Stimulated activated CD8-positive, alpha-beta memory T cell treated with anti-CD3 and anti-CD28 coated beads, Interleukin-2, amount 100 ng/mL, for 48 hours (primary cell): ENCODE measurements at places on chromosomes 2 and 18.

DNA sequence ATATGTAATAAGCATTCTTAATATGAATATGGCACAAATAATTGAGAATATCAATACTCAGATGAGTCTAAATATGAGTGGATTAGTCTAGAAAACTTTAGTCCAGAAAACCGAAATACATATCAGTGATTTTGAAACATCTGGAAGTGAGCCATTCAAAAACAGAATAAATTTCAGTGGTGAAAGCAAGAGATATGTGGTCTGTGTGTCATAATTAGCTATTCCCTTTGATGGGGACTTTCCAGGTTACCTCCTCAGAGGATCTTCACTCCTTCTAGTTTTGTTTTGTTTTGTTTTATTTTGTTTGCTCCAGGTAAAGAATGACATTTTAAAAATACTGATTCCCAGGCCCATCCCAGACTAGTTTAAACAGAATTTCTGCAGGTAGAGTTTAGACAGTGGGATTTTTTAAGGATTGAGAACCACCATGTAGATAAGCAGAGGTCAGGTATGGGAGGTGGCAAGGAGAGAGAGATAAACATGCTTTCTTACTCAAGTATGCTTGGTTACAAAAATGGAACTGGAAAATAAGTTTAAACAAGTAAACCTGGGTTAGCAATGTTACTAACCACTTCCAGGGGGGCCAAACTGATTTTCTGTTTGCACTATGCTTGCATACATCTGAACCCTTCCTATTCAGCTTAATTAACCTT lies 70.7 kb downstream of the NABP1 start:
- no peak for DNase-seq

GRCh38 chr18:79950515-79951341 lies 725 bp downstream of the SLC66A2 start:
- no peak for DNase-seq

- DNase-seq = no peak
Measured at GRCh38 chr2:168416555-168416954, 39.5 kb upstream of the CERS6 start.

GRCh38 chr2:1318366-1319009 lies 94.8 kb upstream of the TPO start:
- no peak for DNase-seq

DNA sequence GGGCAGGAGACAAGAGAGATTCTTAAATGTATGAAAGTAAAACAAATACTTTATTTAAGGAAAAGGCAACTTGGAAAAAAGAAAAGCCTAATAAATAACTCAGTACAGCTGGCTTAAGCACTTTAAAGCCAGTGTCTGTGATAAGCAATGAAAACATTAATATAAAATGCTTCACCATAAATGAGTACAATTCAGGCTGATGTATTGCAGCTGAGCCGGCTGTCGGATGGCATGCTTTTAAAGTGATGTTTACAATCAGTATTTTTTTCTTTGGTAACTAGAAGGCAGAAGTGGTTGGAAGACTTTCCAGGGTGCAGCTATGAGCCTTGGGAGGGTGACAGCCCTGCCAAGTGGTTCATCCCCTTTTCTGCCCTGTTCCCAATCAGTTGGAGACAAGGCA lies 58.7 kb upstream of the CELF4 start:
- no peak for DNase-seq

- no peak for DNase-seq
Measured at GRCh38 chr2:60512641-60513040, 40.8 kb downstream of the BCL11A start.

- DNase-seq = no peak
Measured at GRCh38 chr2:16691261-16691660, 25.6 kb upstream of the CYRIA start.

- no peak for DNase-seq
Measured at GRCh38 chr2:205758051-205758450, 75.8 kb downstream of the NRP2 start.

GRCh38 chr18:21315741-21316197 lies 73.7 kb downstream of the GREB1L start:
- no peak for DNase-seq

- DNase-seq = no peak
Measured at GRCh38 chr18:26703170-26703930, 155.0 kb upstream of the KCTD1 start.

DNA sequence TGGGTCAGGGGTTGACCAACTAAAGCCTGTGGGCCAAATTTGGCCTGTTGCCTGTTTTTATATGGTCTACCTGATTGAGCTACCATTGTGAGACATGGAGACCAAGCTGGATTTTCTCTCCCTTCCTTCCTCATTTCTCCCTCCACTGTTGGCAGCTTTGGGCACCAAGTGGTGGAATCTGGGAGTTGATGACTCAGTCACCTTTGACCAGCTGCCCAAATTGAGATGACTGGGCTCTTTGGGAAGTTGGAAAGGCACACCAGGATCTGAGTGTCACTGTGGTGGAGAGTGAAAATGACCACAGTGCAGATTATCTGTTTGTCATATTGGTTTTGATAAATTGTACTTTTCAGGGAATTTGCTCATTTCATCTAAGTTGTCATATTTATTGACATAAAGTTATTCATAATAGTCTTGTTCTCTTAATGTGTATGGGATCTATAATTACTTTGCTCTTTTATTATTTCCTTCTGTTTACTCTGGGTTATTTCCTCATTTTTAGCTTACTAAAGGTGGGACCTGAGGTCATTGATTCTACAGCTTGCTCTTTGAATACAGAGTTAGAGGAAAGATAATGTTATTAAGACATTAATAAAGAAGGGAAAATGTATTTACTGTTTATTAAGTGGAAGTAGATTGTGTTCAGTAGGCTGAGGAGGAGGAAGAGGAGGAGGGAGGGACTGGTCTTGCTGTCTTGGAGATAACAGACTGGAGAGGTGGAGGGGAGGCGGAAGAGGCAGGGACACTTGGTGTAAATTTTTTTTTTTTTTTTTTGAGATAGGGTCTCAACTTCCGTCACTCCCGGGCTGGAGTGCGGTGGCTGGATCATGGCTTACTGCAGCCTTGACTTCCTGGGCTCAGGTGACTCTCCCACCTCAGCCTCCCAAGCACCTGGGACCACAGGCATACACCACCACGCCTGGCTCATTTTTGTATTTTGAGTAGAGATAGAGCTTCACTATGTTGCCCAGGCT lies 31.8 kb downstream of the AGFG1 start:
- no peak for DNase-seq

DNA sequence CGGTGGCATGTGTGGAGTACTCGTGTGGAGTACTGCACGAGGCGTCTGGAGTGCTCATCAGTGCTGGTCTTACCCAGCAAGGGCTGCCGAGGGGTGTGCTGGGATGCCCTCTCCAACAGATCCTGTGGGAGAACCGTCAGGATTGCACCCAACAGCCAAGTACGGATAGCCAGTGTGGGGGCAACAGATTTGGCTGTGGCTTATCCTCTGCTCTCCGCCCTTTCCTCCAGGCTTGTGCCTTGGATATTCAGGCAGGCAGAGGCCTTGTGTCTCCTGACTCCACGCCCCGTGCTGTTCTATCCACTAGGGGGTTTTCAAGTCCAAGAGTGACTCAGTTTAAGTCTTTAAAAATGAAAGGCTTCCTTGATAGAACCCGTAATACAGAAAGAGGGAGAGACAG lies 321.0 kb upstream of the HS6ST1 start:
- no peak for DNase-seq

DNA sequence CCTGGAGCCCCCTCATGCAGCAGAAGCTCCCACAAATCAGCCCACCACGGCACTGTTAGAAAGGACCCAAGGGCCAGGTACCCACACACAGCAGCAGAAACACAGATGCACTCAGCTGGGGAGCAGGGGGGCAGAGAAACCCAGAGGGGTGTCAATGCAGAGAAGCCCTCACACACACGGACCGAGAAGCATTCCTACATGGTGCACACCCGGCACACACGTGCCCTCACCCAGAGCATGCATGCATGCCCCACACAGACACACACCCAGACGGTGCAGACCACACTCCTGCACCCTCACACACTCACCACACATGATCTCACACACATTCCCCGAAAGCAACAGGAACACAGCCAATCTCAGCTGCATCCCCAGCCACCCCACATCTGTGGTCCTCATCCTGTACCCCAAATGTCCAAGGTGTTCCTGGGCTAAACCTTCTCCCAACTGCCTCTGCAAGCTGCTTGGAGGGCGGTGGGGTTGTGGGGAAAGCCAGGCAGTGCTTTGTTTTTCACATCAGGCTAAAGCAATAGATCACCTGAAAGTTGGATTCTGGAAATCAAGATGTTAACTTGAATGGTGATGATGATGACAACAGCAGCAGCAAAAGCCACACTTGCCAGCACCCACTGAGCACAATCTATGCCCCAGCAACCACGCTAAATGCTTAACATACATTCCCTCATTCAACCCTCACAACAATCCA lies 102.3 kb downstream of the ZFP36L2 start:
- no peak for DNase-seq

GRCh38 chr18:70195852-70196434 lies 9.5 kb downstream of the RTTN start:
- no peak for DNase-seq

- DNase-seq = no peak
Measured at GRCh38 chr2:21710496-21710895, 586.7 kb downstream of the TDRD15 start.

GRCh38 chr2:235049069-235049468 lies 97.3 kb downstream of the SH3BP4 start:
- DNase-seq = no peak

- DNase-seq = no peak
Measured at GRCh38 chr18:4789506-4789905, 334.4 kb upstream of the DLGAP1 start.

DNA sequence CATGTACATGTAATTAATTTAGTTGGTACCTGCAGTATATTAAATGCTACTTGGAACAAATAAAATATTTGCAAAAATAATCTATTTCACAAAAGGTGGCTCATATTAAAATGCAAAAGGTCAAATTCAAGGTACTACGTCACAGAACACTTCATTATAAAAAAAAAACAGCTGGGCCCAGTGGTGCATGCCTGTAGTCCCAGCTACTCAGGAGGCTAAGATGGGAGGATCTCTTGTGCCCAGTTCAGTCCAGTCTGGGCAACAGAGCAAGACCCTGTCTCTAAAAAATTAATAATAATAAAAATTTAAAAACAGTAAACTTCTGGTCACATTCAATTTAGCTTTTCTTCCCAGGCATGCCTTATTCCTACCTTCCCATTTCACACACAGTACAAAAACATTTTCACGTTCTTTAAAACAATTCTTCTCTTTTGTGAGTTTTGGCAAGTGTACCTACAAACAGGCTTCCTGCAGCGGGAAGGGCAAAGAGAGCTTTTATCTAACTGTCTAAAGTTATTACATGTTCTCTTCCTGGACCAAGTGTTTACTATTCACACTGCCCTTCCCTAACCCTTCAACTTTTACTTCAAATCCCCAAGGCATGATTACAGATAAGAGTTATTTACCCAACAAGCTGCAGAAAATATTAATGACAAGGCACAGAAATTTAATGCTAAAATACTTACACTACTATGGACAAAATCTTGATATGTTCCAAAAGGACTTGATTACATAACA lies 10.7 kb downstream of the BAZ2B start:
- DNase-seq = no peak

DNA sequence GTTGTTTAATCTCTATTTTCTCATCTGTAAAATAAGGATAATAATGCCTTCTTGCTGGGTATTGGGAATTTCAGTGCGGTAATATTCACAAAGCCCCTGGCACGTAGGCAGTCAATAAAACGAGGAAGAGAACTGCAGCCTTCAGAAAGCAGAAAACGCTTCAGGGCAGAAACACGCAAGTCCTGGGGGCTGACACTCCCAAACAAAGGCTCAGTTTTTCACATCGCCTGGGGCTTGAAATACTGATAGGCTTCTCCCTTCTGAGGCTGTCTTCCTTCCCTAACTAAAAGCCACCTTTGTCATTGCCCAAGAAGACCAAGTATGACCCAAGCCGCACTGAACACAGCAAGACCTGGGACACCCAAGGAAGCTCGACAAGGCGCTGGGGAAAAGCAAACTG lies 32.4 kb downstream of the TMEM177 start:
- DNase-seq = no peak

DNA sequence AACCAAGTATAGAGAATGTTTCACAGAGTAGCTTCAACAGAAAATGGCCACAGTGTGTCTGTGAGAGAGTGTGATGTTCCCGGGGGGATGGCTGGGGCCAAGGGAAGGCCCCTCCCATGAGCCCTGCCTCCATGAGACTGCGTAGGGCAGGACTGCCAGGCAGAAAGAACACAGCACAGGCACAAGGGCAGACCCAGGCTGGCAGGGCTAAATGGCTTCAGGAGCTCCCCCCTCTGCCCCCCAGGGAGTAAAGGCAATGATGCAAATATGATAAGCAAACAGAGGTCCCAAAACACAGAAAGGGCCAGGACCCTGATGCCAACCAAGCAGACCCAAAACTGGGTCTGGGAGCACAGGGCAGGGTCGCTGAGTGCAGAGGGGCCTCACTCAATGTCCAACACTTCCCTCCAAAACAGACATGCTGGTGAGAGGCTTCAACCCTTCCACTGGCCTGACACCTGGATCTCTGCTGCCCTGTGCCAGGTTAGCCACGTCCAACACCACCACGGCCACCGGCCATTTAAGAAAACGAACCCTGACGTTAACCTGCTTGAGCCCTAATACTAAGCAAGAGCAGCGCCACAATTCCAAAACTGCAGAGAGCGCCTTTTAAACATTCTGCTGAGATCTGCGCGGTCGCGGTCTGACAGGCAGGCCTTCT lies 90.3 kb downstream of the HDAC4 start:
- no peak for DNase-seq

DNA sequence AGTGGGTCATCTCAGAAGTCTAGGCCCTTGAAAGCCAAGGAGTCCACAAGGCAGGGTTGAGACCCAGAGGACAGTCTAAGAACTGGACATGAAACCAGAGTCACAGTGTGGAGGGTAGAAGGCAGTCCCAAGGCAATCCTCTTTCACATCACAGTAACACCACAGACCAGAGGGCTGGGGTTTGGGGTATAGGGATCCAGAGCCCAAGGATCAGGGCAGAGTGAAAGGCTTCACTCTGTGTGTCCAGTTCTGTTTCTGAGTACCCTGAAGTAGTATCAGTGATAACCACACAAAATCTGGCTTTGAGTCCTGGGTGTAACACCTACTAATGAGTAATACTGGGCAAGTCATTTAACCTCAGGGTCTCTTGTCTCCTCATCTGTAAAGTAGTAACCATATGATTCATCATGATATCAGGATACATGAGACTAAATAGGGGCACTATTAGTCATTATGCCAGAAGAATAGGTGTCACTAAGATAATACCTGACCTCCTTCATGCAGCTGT lies 91.0 kb downstream of the ICA1L start:
- no peak for DNase-seq

DNA sequence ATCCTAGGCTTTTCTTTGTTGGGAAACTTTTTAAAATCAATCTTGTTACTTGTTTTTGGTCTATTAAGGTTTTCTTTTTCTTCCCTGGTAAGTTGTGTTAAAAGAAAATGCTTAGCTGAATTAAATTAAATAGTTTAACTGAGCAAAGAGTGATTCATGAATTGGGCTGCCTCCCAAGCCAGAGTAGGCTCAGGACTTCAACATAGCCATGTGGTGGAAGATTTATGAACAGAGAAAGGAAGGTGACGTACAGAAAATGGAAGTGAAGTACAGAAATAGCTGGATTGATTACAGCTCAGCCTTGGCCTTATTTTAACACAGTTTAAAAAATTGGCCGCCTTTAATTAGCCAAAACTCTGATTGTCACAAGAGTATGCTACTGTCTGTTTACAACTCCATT lies 27.9 kb upstream of the GALNT5 start:
- no peak for DNase-seq
